ENCODE measurements at places on chromosomes 1 and 21.

DNA sequence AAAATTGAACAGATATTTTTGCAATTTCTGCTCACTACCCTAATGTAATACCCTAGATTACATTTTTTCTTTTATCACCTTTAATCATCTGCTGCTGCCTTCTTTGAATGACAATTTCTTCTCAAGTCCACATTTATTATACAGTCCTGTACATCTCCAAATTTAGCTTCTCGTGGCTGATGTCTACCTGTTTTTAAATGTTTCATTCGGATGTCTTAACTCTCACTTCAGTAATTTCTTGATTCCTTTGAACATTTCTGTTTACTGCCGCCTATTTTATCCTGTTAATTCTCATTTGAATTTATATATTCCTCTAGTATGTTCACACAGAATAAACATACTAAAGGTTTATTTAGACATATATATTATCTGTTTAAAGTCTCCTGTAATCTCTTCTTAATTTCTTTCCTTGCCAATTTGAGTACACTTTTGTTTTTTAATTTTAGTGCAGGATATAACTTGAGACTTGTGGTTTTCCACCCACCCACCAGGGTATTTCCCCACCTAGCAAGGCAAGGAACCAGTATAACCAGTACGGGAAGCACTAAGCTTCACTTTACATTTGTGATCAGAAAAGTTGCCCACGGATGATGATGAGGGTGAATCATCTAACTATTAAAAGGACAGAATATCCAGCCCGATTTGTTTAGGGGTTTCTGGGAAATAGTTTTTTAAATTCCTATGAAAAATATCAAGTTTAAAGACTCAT is 12.7 kb downstream of the INSL5 start:
- DNase-seq = no peak

GRCh38 chr1:234600418-234601281 is 9.3 kb downstream of the IRF2BP2 start:
- no peak for DNase-seq

GRCh38 chr1:206967096-206967849 is 3.0 kb downstream of the FCAMR start:
- DNase-seq = peak; percentile 27

GRCh38 chr1:150843474-150843873 is 32.9 kb downstream of the ARNT start:
- no peak for DNase-seq

- DNase-seq = peak; percentile 92
Observed at GRCh38 chr1:40877698-40878097, 15.5 kb upstream of the CITED4 start.

DNA sequence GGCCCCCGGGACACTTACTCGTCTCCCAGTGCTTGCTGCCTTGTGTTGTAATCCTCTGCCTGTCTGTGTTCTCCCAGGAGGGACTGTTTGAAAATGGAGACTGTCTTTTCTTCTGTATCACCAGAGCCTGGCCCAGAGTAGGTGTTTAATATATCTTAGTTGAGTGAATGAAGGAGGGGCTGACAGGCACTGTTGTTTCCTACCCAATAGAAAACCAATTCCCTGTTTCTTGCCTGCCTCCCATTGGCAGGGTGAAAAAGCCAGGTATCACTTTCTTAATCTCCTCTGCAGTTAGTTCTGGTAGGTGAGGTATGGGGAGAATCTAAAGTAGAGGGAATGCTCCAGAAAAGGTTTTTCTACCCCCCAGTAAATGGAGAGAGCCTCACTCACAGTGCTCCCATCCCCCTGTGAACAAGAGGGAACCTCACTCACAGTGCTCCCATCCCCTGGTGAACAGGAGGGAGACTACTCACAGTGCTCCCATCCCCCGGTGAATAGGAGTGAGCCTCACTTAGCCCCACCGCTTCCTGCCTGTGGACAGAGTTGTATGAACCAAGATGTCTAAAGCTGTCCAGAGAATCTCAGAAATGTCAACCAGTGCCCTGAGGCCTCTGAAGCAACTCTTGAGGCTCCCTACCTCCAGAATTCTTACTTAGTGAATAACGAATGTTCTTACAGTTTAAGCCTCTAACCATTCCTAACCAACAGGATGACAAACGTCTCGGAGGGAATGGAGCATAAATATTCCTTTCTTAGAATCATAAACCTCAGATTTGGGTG is at the start of gene GJA5:
TSS of gene GJA5 (minus strand) at position 122 of the 780 bp plus-strand sequence. CDS start 1,364 bp downstream, outside the sequence.
- no peak for DNase-seq

GRCh38 chr1:24536391-24536840 is 19.5 kb upstream of the NCMAP start:
- peak; percentile 50 for DNase-seq

GRCh38 chr1:52238474-52238873 is 96.6 kb downstream of the ZFYVE9 start:
- DNase-seq = no peak

DNA sequence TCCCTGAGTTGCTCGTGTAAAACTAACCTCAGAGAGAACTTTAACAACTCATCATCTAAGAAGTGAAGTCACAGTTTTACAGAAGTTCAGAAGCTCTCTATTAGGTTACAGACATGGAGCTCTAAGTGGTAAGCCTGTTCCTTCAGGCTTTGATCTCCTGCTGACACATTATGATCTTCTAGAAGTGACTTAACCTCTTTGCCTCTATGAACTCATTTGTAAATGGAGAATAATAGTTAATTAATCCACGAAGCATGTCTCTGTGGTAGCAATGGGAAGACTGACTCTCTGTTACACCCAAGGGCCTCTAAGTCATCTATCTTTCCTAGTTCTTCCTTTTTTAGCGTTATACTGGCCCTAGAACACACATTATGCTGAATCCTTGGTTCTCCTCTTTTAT is 157.9 kb upstream of the NRIP1 start:
- no peak for DNase-seq

Measured in ACHN (cell line).